ENCODE measurements at places on chromosomes 11 and 22.

- DNase-seq: peak; percentile 88
Observed at GRCh38 chr22:46069521-46070214, 80.7 kb upstream of the PPARA start.

DNA sequence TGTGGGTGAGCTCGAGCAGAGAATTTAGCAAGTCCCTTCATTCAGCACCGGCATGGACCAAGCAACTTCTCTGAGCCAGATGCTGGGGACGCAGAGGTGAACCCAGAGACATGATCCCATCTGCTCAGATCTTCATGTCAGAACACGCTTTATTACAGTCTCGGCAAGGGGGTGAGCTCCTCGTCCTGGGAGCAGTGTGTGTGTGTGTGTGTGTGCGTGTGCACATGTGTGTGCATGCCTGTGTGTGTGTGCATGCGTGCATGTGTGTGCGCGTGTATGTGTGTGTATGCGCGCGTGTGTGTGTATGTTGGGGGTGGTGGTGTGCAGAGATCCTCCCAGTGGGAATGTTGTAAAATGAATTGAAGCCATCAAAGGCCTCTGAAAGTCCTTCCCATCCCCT, 9.8 kb downstream of the MIAT start:
- DNase-seq: no peak

- DNase-seq: peak; percentile 81
Observed at GRCh38 chr11:61917334-61918109, at the start of gene RAB3IL1. TSS of gene RAB3IL1 (minus strand) at chr11:61917566. CDS start at chr11:61917367, 199 bp downstream.

GRCh38 chr11:3623121-3623520, 18.7 kb downstream of the ART5 start:
- DNase-seq: no peak

DNA sequence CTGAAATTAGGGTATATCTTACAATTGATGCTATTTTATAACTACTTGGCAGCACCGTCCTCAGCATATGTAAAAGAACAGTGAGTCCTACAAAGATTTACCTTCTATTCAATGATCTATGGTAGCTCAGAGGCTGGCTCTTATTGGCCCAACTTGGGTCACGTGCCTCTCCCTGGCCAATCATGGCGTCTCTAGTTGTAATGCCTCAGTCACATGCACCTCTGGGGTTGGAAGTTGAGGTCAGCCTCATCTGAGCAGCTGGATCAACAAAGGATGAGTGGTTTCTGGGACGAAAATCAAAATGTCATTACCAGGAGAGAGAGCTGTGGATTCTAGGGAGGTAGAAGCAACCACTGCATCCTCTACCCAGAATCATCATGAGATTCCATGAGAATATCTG, 22.9 kb upstream of the ASPHD2 start:
- no peak for DNase-seq

- no peak for DNase-seq
Observed at GRCh38 chr11:16603245-16603644, 135.2 kb upstream of the C11orf58 start.
